ENCODE measurements at places on chromosomes 3 and 15.

GRCh38 chr3:4814904-4815574 is 164.2 kb upstream of the BHLHE40 start:
- no peak for DNase-seq

DNA sequence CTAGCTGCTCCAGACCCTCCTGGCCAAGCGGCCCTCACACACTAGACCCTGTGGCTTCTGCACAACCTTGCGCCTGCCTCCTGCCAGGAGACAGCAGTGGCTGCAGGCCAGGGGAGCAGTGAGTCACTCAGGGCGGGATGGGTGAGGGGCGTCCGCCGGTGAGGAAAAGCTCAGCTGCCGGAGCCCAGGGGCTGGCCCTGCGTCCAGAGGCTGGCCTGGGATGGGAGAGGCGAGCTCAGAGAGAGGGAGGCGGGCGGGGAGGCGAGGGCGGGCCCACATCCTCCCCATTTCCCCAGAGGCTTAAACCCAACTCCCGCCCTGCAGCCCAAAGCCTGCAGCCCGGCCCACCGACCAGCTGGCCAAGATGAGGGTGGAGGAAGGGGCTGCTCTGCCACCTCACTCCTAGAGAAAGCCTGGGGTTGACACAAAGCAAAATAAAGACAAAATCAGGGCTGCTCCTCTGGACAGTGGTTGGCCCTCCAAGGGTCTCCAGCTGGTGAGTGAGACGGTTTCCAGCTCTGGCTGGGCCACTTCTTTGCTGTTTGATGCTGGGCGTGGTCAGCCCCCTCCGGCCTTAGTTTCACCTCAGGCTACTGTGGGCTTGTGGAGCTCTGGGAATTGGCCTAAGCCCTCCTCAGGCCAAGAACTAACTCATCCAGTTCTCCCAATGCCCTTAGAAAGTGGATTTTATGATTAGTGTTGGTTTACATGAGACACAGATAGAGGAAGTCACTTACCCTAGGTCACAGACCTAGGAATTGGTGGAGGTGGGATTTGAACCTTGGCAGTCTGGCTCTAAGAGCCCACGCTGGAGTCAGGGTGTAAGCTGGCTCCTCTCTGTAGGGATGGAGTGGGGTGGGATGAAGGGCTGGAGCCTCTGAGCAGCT is 50.6 kb downstream of the IQSEC1 start:
- DNase-seq, result no peak

DNA sequence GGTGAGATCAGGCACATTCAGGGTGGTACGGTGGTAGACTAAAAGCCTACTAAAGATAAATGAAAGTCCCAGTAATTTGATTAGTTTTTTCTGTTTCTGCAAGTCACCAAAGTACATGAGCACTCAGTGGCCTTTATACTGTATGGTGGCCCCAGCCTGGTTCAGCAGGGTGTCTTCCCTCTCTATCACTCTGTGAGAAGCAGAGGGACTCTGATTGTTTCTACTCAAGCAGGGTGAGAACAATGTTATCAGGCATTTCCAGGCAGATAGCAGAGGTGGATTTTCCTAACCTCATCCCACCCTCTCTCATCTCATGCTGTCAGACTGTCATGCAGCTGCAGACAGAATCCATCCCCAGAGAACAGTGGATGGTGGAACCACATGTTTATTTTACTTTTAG is 71.5 kb upstream of the BFSP2 start:
- DNase-seq, result no peak

- no peak for DNase-seq
These were observed 15.9 kb upstream of the TMEM42 start for GRCh38 chr3:44845528-44846520.

- no peak for DNase-seq
These were observed 73.4 kb downstream of the CCK start for GRCh38 chr3:42192334-42193200.

- no peak for DNase-seq
These were observed 84.9 kb downstream of the WWTR1 start for GRCh38 chr3:149572796-149573414.

DNA sequence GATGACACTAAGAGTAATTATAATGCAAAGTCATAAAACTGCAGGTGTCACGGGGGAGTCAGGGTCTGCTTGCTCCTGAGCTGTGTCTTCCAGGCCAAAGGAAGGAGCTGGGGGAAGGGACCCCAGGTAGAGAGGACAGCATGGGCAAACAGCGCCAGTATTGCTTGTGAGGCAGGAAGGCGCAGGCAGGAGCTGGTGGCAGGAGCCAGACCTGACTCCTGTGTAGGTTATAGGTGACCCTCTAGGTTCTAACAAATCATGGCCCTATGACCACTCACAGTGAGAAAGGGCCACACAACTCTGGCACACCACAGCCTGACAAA is 1.9 kb downstream of the CISH start:
- no peak for DNase-seq

DNA sequence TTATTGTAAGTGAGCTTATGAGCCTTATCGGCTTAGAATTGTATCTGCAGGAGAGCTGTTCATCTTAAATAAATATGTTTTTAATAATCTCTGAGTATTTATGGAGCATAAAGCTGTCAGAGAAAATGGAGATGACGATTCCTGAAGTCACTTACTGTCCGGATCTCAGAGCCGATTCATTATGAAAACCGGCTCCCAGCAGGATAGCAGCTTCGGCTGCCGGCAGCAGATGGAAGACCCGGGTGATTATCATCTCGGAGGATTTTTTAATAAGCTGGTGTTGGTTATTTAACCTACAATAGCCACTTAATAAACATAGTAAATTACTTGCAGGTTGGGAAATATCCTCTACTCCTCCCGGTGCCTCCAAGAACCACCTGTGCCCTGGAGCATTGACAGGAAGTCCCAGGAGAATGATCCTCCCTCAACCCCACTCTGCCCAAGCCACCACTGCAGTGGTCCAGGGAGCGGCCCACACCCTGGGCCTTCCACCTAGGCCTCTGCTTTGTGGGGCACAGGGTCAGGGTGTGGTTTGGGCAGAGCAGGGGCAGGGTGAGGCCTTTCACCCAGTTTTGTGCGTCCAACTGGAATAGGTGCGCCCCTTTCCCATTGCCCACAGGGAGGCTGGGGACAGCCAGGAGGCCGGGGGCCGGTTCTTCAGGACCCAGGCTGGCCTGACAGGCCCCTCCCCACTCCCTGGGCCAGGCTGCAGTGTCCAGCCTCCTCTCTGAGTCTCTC is 42.2 kb upstream of the PRR23E start:
- no peak for DNase-seq
